Activated naive CD4-positive, alpha-beta T cell treated with anti-CD3 and anti-CD28 coated beads, Interleukin-2, amount 50 U/mL, for 16 hours (primary cell): ENCODE measurements at places on chromosomes 12 and 14.

DNA sequence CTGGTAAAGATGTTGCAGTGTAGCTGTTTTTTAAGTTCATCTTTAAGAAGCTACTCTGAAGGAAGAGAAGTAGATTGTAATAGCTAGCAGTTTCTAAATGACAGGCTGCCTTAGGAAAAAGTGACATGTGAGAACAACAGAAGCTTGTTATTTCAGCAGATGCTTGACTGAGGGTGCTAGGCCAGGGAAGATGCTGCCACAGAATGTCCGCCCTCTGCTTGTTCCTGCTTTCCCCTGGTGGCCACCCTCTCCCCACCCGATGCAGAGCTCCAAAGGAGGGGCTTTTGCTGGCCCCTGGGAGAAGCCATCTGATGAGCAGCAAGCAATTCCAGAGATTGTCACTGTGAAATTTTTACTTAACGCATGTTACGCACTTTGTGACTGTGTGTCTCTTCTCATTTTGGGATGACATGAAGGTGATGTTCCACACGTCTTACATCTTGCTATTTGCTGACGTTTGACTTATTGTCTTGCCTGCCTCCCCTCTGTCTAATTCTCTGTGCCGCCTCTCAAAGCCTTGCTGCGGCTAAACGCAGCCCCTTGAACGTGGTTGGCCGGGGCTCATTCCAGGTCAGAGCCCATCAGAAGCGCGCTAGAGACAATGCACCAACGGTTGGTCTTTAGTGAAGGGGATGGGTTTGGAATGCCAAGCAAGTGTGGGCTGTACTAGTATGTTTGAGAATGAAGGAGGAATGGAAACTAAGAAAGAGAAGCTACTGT is 44.8 kb downstream of the WDR20 start:
- peak; percentile 20 for DNase-seq

- no peak for DNase-seq
These were observed 156.1 kb upstream of the CCND2 start for GRCh38 chr12:4117386-4118016.

DNA sequence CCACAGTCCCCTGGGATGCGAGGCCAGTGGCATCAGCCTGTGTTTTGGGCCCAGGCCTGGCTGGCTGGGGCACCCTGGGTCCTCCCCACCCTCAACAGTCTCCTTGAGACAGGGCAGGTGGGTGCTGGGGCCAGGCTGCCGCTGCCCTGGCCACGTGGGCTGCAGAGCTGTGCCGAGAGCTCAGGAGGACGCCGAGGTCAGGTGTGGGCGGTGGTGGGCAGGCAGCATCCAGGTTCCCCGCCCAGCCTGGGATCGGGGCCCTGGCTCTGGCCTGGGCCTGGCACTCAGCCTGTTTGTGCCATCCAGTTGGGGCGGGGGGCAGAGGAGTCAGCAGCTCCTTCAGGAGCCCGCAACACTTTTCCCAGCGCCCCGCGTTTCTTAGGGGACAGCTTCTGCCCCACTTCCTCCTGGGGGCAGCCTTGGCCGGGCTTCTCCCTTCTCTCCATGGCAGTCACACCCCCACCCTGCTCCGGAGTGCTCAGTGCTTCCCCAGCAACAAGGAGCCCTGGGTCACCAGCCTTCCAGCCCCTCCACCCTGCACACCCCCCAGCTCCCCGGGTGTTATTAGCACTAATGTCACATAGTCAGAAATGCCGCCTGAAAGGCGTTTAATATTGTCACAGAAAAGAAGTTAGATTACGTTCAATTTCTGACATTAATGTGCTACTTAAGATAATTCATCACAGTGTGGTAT is 30.8 kb downstream of the KIF26A start:
- no peak for DNase-seq

GRCh38 chr12:56231184-56231582 is 1.3 kb downstream of the SLC39A5 start:
- DNase-seq, result no peak

- DNase-seq, result no peak
These were observed 26.9 kb upstream of the BATF start for GRCh38 chr14:75495399-75495798.

DNA sequence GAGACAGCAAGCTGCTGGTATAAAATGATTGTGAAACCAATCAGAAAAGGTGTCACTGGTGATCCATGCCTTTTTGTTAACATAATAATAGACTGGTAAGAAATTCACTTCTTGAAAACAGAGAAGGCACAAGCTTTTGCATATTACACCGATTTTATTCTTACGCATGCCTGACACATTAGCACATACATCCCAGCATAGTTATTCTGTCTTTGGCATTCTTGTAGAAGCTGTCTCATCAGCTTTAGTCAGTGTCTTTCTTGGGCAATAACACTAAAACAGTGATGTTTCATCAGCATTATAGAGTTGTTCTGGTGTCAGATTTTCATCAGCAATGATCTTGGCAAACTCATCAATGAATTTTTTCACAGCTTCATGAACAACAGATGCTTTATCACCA is 283.4 kb upstream of the TMTC1 start:
- DNase-seq, result no peak

- DNase-seq, result no peak
These were observed 114.1 kb downstream of the PAPOLA start for GRCh38 chr14:96616161-96616721.

GRCh38 chr14:32087173-32087861 is 10.2 kb downstream of the ARHGAP5 start:
- DNase-seq, result no peak

- DNase-seq, result peak; percentile 90
These were observed 67.1 kb downstream of the RNF34 start for GRCh38 chr12:121466794-121467637.

DNA sequence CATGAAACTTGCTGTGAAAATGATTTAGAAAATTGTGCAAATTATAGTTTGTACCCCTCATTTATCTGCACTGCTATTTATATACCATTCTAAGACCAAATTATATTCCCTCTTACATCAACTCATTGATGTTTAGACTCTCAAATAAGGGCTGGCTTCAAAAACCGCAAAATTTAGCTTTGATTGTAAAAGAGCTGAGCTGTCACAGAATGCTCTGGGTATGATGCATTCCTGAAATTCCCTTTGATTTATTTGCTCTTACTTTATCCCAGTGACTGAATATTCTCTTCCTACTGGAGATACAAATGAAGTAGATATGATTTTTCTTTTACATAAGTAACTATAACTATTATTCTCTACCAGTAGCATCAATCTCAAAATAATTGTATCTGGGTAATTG is 78.0 kb upstream of the TMTC2 start:
- no peak for DNase-seq

DNA sequence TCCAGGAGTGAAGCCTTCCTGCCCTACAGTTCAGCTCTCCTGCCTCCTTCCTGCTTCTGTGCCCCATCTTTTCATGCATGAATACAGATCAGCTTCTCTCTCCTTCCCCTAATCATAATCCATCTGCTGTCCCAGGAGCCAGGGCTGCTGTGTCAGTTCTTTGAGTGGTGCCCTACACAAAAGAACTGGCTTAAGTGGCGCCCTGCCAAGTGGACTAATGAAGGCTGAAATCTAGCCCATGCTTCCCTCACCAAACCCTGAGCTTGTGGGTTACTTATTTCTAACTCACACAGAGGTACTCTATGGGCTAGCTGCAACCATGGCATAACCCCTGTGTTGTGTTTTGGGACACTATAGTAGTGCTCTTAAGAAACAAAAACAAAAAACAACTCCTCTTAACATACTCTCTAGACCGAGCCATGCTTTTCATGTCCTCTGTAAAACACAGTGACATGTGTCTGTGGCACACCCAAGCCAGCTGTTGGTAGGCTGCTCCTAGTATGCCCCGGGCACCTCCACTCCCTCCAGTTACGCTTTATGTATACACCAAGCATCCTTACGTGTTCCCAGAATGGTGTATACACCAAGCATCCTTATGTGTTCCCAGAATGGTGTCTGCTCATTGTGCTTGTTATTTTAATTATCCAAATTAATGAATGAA is 19.3 kb upstream of the ETV6 start:
- no peak for DNase-seq

DNA sequence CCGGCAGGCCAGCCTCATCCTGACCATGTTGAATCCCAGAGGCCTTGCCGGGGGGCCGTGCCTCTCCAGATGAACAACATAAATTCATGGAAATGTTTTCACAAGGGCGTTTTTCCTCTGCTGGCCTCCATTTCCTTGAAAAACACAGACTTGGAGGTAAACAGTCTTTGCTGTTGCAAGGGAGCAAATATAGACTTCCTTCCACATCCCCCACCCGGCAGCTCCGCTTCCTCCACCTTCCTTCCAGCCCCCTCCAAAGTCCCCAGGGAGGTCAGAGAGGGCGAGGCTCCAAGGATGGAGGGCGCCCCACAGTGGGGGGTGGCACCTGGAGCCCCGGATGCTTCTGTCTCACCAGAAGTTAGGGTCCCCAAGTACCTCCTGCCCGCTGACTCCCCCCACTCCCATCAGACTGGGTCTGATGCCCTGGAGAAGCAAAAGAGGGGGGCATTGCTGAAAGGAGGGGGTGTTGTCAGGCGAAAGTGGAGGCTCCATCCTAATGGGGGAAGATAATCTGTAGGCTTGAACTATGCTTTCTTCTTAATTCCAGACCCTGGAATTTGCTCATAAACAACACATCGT is 31.1 kb downstream of the CALM1 start:
- DNase-seq, result no peak

DNA sequence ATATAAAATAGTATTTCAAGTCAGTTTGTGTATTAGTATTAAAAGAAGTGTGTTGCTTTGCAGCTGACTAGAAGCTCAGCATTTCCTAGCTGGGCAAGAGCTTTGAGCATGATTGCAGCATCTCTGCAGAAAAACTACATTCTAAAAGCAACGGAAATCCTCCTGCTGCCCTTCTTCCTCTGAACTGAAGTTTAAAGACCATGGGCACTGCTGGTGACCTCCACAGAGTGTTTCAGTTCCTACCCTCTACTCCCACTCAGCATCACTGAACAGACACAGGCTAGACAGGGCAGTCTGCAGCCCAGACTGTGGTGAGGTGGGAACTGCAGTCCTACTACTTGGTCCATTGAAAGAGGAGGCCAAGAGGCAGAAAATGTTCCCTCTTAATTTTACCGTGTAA is 59.0 kb downstream of the FAR2 start:
- no peak for DNase-seq

DNA sequence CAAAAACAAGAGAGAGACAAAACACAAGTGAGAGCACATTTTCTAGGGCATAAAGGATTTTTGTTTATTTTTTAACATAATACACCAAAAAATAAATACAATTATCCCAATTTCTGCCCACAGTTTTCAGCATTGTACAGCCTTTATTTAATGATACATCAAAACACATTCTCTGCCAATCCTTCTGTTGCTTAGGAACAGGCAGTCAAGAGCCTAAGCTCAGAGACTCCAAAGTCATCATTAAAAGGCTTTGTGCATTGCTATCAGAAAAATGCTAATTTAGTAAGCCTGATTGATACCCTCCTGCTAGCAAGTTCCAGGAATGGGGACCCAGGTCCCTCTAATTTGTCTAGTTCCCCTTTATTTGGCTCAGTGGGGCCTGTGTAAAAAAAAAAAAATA is 536.5 kb downstream of the RPS29 start:
- no peak for DNase-seq

GRCh38 chr14:34623506-34623905 is 6.4 kb downstream of the SNX6 start:
- no peak for DNase-seq

GRCh38 chr12:99847936-99848335 is 136.8 kb downstream of the ANKS1B start:
- DNase-seq, result no peak

GRCh38 chr14:56008150-56008549 is 110.1 kb upstream of the PELI2 start:
- DNase-seq, result no peak

- peak; percentile 55 for DNase-seq
These were observed 291.4 kb upstream of the OR4E1 start for GRCh38 chr14:21965042-21965441.

DNA sequence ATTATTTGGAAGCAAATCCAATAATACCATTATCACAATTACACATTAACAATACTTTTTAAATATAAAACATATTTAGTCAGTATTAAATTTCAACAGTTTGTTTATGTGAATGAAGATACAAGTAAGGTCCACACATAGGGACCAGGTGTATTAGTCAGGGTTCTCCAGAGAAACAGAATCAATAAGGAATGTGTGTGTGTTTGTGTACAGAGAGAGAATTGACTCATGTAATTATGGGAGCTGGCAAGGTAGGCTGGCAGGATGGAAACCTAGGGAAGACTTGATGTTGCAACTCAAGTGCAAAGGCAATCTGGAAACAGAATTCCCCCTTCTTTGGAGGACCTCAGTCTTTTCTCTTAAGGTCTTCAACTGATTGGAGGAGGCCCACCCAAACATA is 123.2 kb upstream of the OTX2 start:
- no peak for DNase-seq

DNA sequence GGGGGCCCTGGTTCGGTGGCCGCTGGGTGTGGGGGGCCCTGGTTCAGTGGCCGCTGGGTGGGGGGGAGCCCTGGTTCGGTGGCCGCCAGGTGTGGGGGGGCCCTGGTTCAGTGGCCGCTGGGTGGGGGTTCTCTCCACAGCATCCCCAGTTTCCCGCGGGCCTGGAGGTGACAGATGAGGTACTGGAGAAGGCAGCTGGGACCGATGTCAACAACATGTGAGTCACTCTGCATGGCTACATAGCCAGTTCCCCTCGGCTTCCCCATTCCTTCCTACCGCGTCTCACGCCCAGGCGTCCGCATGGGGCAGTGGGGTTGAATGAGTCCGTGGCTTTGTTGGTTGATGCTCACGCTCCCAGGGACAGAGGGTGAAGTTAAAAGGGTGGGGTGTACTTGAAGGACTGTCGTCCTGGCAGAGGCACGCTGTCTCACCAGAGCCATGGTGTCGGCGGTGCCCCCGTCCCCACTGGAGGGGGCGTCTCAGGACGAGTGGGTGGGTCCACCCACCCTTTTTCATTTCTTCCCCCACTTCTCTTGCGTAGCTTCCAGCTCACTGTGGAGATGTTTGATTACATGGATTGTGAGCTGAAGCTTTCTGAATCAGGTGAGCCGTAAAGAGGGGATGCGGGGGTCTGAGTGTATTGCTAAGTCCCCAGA is 15.6 kb downstream of the HIP1R start:
- no peak for DNase-seq

DNA sequence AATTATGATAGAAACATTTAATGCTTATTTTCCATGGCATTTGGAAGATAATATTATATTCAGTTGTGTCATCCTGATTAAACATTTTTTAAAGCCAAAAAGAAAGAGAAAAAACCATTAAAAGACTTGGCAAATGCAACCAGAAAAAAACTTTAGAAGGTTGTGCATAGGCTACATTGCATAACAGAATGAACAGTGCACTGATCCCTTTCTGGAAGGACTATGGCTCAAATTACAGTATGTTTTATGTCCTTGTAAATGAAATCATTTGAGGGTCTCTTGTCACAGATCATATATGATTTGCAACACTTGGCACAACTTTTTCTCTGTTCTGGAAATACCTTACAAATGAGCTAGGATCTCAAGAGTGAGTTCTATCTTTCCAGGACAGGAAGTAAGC is 275.2 kb upstream of the FLRT2 start:
- DNase-seq, result no peak

DNA sequence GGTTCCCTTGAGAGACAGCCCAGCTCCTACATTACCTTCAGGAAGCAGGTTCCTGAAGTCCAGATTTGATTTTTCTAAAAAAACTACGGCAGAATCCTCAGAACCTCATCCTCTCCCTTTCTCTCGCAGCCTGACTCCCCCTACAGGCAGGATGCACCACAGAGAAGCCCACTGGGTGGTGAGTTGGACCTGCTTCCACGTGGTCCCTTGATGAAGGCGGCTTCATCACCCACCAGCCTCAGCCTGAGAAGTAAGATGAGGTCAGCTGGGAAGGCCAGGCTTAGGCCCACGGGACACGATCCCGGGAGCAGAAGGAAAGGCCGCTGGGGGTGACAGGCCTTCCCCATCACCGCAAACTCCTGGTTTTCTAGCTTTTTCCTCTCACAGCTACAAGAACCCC is 83.0 kb downstream of the ACTN1 start:
- DNase-seq, result no peak

- DNase-seq, result no peak
These were observed 92.9 kb downstream of the TMEM30B start for GRCh38 chr14:61188196-61188595.
